ENCODE measurements at places on chromosomes 16 and 17.
A peak's percentile ranks its signal among the peaks of the same experiment; 100 is the strongest.

- no peak for DNase-seq
Measured at GRCh38 chr17:49000943-49001342, 3.8 kb downstream of the IGF2BP1 start.

- DNase-seq: no peak
Measured at GRCh38 chr16:10242097-10242496, 59.9 kb upstream of the GRIN2A start.

DNA sequence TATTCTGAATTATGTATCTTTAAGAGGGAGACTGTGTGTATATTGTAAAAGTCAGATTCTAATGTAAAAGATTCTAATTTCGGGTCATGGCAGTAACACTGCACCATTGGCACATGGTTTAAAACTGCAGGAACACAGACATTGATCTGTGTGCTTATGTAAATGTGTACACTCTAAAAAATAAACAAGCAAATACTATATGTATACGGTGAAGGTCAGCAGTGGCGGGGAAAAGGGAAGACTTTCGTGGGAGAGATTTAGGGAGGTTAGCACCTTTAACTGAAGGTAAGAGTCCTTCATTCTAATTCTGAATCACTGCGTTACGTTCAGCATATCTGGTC lies 157.8 kb upstream of the FAM20A start:
- no peak for DNase-seq

- DNase-seq: no peak
Measured at GRCh38 chr17:35932586-35932985, 2.0 kb upstream of the RDM1 start.

DNA sequence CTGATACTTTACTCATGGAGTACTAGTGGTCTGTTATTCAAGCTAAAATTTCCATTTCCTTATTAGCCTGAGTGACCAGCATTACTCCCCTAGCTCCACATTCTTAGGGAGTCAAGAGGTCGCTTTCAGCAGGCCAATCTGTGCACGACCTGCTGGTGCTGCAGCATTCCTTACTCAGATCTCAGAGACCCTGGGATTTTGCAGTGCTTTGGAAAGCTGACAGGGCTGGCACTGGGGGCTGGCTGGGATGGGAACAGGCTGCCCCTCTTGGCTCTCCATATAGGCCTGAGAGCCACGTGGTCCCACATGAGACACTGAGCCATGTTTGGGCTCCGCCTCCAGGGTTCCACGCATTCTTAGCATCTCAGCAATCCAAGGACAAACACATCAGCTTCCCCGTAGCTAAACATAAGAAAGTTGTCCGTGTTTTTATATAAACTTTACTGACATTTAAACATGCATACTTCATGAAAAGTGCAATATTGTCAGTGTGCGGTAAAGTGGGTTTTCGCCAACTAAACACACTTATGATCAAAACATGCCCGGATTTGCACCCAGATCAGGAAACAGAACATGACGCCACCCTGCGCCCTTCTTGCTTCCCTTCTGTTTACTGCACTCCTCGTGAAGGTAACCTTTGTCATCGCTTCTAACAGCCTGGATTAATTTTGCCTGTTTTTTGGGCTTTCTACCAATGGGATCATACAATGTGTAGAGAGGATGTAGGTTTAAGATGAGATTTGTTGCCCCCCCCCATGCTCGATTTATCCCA lies 254.5 kb upstream of the CACNG5 start:
- peak; percentile 26 for DNase-seq

GRCh38 chr16:82187829-82188228 lies 17.8 kb upstream of the MPHOSPH6 start:
- DNase-seq: no peak

GRCh38 chr17:64532409-64532808 lies 25.6 kb downstream of the CEP95 start:
- DNase-seq: no peak

- DNase-seq: no peak
Measured at GRCh38 chr17:34926661-34927060, 34.6 kb downstream of the CCT6B start.

GRCh38 chr17:39676198-39676819 lies 8.1 kb downstream of the PNMT start:
- DNase-seq: peak; percentile 76

- peak; percentile 89 for DNase-seq
Measured at GRCh38 chr16:27179500-27180072, 23.7 kb upstream of the KDM8 start.

GRCh38 chr17:750431-751037 lies 1.5 kb downstream of the GEMIN4 start:
- no peak for DNase-seq

GRCh38 chr17:51371732-51372151 lies 111.4 kb downstream of the UTP18 start:
- DNase-seq: no peak

- no peak for DNase-seq
Measured at GRCh38 chr17:32357615-32358014, 7.7 kb downstream of the ZNF207 start.

- no peak for DNase-seq
Measured at GRCh38 chr17:64085650-64086005, 44.3 kb downstream of the ERN1 start.

GRCh38 chr17:19397556-19398041 lies 10.6 kb upstream of the MFAP4 start:
- no peak for DNase-seq

- no peak for DNase-seq
Measured at GRCh38 chr17:81025065-81025740, 9.7 kb upstream of the BAIAP2 start.

DNA sequence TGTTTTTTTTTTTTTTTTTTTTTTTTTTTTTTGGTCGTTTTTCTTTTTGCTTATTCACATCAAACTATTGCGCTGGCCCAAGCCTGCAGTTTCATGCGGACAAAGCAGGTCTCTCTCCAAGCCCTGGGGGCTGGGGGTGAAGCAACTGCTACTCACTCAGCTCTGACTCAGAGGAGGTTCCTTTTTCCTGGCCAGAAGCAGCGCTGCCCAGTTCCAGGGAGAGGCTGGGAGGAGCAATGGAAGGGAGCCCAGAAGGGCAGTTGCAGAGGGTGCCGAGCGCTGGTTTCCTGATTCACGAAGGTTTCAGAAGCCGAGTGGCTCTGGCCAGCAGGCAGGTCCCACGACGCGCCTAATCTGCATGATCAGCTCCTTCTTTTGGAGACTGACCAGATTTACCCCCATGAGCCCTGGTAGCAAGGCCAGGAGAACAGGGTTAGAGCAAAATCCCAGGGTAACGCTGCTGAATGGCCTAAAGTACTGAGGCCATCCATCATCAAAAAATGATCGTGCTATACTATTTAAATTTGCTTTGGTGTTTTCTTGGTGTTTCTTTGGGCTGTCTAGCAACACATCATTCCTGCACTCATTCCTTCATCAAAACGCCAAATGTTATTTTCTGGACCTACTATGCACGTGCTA lies 144.7 kb upstream of the SOX9 start:
- DNase-seq: peak; percentile 80

Data from left ventricle myocardium inferior (tissue), 1 donor.